Brain microvascular endothelial cell (primary cell): ENCODE measurements at places on chromosomes 3 and 15.

- no peak for DNase-seq
These were observed 44.8 kb downstream of the ST8SIA2 start for GRCh38 chr15:92438471-92438870.

DNA sequence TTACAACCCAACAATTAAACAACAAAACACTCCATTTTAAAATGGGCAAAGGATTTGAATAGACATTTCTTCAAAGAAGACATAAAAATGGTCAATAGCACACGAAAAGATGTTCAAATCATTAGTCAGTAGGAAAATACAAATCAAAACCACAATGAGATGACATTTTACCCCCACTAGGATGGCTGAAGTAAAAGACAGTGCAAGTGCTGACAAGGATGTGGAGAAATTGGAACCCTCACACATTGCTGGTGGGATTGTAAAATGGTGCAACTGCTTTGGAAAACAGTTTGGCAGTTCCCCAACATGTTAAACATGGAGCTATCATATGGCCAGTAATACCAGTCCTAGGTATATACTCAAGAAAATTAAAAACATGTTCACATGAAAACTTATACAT, 11.6 kb downstream of the GALNT15 start:
- DNase-seq: no peak

DNA sequence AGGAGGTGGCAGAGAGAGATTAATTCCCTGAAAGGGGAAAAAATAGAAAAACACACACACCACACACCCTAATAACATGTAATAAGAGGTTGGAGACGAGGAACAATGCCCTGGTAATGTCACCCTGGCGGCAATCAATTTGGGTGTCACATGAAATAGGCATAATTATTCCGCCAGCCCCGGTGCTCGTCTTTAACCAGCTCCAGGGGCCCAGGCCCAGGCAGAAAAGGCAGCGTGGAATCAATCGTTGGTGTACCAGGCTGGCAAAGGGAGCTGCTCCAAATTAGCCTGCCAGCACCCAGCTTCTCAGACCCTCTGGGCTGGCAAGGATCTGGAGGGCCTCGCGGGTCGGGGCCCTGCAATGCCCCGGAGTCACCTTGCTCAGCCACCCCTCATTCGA, 5.6 kb downstream of the LINGO1 start:
- no peak for DNase-seq

- DNase-seq: no peak
These were observed 12.6 kb downstream of the CEP152 start for GRCh38 chr15:48798319-48798718.

DNA sequence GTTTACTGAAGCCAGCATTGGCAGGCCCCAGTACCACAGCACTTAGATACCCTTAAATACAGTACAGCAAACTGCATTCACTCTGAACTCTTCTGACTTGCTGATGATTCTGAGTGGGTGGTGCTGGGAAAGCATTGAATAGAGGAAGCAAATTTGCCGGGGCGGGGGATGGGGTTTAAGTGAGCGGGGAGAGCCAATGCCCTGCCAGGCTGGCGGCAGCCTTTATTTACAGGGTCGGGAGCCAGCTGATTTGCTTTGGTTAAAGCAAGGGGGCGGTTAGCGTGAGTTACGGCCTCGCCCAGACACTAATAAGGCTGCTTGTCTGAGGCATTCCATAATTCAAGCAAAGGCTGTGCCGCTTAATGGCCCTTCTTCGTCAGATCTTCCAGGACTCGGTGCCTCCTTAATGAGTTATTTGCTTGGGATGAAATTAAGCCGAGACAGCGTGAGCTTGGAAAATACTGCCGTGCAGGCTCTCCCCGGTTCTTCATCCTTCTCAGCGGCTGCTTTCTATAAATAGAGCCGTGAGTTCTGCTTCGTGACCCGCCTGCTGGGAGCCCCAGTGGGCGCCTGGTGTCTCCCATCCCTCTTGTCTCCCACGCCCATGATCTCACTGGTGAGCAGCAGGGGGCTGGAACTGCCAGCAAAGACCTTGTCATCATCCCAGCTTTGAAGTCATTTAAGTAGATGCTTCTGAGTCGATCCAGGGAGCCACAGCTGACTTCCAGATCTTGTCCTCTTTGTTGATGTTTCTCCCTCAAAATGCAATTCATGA, 25.8 kb downstream of the SPSB4 start:
- DNase-seq: peak; percentile 73

- DNase-seq: peak; percentile 43
These were observed 606.7 kb upstream of the MDFIC2 start for GRCh38 chr3:70919091-70919490.

- no peak for DNase-seq
These were observed 114.2 kb downstream of the ASB7 start for GRCh38 chr15:100716456-100717085.

DNA sequence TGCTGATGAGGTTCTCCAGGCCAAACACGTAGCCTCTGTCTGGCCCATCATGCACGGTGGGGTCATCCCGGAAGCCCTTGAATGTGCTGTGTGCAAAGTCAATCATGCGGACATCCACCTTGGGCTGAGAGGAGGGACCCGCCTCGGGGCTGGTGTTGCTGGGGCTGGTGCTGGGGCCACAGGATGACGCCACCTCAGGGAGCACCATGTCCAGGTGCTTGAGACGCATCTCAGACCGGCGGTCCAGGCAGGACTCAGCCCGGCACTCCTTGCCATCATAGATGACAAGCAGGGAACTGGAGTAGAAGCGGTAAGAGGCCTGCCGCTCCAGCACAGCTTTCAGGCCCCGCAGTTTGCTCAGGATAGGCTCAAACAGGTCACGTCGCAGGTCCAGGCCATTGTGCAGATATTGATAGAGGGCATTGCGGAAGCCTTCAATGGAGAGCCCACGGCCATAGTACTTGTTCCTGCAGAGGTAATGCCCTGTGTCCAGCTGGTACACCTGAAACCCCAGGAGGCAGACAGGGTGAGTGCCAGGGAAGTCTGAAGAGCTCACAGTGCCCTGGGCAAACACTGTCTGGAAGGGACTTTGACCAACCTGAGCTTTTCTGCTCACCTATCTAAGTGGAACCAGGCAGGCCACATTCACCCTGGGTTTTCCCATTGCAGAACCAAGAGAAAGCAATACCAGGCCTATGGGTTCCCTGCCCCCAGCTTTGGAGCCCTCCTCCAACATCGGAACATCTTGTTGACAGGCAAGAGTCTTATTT, 3.6 kb upstream of the GMPPB start:
- no peak for DNase-seq

- no peak for DNase-seq
These were observed 44.6 kb downstream of the SNRK start for GRCh38 chr3:43330981-43331380.

GRCh38 chr3:168839653-168840052, 743.9 kb upstream of the GOLIM4 start:
- DNase-seq: no peak

DNA sequence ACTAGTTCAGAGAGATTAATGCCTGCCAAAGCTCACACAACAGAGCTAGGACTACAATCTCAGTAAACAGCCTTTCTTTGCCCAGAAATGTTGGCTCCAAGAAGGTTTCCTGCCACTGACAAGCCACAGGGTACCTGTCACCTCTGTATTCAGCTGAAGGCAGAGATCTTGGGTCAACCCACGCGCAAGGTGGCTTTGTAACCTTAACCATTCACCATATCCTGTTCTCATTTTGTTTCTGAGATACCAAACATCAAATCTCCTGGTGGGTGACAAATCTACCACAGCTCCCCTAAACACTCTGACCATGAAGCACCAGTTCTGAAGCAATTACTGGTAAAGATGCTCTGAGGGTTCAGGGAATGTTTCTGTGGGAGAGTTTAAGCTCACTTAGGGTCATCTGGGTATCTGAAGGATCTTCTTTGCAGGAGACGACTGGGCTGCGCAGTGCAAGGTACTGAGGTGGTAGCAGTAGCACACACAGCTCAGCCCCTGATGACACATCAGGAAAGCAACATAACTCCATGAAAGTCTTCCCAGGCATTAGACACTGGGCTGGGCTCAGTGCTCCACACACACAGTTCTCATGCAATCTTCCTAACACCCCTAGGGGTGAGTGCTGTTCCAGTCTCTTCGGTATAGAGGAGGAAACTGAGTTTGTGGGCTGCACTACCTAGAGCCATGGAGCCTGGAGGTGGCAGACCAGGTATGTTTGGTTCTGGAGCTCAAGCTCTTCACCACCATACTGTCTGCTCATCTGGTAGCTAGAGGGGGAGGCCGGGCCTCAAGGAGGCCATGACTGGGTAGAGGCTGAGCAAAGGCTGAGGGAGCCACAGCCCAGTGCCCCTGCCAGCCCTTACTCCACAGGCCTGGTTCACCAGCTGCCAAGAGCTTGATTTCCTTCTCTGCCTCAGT, 7.7 kb downstream of the CXCR6 start:
- no peak for DNase-seq

DNA sequence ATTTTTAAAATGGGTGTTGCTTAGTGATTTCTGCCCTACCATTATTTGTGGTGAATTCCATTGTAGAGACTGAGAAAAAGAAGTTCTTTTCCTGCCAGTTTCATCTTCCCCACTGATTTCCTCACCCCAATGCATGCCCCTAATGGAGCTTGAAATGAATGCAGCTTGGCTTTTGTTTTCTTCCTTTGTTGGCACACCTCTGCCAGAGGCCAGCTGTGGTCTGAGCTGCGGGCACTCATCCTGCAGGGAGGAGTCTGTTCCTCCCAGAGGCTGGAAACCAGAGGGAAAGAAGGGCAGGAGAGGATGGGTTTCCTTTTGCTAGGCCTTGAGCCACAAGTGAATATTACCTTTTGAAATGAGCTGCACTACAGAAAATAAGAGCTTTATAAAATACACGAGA, 9.3 kb upstream of the ST8SIA2 start:
- no peak for DNase-seq

- no peak for DNase-seq
These were observed 95.7 kb downstream of the NSUN3 start for GRCh38 chr3:94158512-94158911.

GRCh38 chr15:66834881-66835878, 133.1 kb downstream of the SMAD6 start:
- DNase-seq: no peak

- no peak for DNase-seq
These were observed 250.0 kb upstream of the PDZRN3 start for GRCh38 chr3:73874606-73875369.

DNA sequence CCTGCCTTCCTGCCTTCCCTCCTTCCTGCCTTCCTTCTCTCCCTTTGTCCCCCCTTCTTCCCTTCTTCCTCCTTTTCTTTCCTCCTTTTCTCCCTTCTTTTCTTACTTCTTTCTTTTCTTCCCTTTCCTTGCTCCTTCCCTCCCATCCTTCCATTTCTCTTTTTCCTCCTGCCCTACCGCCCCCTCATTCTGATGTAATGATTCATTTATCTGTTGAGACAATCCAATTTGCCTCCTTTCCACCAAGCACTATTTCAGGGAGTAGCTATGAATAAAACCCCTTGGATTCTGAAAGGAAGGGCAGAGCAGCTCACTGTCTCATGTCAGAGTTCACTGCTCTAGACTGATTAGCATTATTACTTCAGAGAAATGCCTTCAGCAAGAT, 462.6 kb downstream of the PDCD6IP start:
- peak; percentile 19 for DNase-seq

DNA sequence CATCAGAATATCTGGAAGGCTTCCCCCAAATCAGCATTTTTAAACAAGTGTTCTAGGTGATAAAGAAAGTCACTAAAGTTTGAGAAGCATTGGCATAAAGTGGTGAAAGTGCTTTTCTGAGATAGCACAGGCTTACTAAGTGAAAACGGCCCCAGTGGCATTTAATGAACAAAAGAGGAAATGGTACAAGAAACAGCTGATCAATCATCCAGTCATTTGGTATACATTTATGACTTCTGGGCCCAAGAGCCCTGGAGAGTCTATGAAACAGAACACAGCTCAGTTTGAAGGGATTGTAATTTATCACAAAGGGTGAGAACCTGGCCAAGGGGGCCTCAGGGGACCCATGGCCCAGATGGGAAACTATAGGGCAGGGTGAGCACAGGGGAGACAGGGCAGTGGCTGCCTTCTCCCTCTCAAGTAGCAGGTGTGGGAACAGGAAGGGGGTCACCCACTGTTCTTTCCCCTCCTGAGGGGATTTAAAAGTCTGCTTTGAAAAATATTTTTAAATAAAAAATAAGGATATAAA, 265.5 kb upstream of the ROPN1 start:
- DNase-seq: no peak

GRCh38 chr3:100709842-100710260, 557 bp downstream of the TFG start:
- DNase-seq: peak; percentile 8

GRCh38 chr15:70470556-70471191, 292.7 kb downstream of the UACA start:
- DNase-seq: no peak

GRCh38 chr15:69014454-69014853, at the start of gene NOX5:
NOX5 (plus strand) TSS chr15:69014695; CDS start chr15:69014736, 41 bp downstream.
- DNase-seq: no peak

DNA sequence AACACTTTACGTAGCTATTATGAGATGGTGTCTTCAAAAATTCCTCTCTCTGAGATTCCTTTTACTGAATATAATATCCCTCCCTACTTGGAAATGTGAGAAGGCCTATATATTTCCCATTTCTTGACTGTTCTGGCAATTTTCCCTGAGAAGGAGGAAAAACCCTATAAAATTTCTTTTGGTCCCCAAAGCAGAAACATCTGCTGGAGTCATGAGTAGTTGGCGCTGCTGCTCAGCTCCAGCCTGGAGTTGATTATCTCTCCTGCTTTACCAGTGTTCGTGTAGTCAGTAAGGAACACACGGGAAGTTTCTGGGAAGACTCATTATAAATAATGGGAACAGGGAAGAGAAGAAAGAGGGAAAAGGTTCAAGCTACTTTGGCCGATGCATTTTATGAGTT, 680.1 kb downstream of the EPHA3 start:
- no peak for DNase-seq

GRCh38 chr3:9080163-9080562, 116.9 kb upstream of the RAD18 start:
- peak; percentile 13 for DNase-seq

DNA sequence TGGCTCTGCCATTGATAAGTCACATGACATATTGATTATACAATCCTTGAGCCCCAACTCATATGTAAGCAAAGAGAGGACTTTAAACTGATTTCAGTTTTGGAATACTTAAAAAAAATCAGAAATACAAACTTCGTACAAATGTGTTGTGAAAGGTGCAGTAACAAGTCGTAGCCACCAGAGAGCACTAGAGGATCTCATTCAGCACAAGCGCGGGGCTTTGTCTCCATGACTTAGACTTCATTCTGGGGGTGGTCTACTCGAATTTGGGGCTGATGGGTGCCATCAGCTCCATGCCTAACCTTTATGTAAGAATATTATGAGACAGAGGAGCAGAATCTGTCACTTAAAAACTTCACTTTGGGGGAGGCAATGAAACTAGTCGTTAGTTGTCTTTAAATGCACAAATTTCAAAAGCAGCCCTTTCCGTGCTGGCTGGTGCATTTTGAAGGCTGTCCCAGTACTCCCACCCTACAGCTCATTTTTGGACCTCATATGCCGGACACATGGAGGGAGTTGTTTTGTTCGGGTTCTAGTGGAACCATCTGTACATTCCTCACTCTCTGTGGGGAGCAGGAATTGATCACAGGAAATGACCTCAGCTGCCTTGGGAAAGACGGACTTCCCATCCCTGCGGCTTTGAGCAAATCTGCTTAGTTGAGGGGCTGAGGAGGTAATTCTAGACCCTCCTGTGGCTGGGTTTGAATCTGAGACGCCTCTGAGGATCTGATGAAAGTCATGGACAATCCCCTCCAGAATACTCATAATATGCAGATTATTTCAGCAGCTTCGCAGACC, 27.5 kb upstream of the MASP1 start:
- peak; percentile 54 for DNase-seq
